ENCODE measurements at places on chromosomes 16 and 17.
A peak's percentile ranks its signal among the peaks of the same experiment; 100 is the strongest.

DNA sequence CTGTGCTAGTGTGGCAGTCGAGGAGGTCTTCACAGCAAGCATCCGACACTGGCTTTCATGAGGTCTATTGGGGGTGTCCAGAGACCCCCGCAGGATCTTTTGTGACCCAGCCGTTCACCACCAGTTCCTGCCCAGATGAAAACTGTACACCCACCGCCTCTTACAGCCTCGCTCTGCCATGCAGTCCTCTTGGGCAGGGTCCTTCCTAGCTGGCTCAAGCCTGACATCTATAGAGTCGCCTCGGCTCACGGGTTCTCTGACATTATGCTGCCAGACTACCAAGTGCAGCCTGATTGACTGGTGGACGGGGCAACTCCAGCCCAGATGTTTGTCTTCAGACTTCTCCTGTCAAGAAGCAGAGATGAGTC, 14.6 kb upstream of the CLEC10A start:
- no peak for DNase-seq

DNA sequence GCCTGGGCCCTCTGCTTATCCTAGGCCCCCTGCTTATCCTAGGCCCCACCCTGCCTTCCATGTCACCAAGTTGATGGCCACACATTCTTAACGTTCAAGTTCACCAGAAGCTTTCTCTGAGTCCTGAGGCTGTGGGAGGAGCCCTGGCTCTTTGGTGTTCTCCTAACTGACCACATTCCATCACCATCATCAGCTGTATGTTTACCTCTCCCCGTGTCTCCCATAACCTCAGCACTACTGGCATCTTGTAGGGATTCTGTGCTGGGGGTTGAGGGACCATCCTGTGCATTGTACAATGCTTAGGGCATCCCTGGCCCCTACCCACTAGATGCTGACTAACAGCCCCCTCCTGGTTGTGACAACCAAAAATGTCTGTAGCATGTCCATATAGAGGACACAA, 99.3 kb downstream of the NDE1 start:
- DNase-seq = no peak

DNA sequence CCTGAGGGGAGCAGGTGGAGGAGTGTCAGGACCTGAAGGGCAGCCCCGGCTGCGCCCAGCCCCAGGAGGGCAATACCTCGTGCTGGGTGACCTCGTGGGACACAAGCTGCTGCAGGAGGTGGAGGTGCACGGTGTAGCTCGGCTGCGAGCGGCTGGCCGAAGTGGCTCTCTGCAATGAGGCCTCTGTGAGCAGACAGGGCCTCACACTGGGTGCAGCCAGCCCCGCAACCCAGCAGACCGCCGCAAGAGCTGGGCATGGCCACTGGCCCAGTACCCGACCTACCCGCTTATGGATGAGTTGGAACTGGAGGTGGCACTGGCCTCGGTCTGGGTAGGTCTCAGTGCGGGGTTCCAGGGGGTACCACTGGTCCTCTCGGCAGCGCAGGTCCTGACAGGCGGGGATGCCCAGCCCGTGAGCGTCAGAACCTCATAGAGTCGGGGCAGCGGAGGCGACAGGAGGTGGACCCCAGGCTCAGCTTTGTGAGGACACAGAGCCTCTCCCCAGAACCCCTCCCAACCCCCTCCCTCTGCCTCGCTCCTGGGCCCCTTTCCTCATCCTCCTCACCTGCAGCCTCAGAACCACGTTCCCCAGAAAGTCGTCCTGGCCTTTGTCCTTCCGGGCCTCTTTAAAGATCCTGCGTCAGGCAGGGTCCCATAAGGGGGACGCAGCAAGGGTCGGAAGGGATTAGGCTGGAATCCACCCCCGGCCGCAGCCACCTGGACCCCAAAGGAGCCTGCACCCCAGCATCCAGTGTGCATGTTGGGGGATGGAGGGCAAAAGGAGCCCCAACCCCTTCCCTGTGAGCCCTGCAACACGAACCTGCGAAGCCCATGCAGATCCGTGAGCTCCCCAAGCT, 4.0 kb downstream of the UNC13D start:
- no peak for DNase-seq

DNA sequence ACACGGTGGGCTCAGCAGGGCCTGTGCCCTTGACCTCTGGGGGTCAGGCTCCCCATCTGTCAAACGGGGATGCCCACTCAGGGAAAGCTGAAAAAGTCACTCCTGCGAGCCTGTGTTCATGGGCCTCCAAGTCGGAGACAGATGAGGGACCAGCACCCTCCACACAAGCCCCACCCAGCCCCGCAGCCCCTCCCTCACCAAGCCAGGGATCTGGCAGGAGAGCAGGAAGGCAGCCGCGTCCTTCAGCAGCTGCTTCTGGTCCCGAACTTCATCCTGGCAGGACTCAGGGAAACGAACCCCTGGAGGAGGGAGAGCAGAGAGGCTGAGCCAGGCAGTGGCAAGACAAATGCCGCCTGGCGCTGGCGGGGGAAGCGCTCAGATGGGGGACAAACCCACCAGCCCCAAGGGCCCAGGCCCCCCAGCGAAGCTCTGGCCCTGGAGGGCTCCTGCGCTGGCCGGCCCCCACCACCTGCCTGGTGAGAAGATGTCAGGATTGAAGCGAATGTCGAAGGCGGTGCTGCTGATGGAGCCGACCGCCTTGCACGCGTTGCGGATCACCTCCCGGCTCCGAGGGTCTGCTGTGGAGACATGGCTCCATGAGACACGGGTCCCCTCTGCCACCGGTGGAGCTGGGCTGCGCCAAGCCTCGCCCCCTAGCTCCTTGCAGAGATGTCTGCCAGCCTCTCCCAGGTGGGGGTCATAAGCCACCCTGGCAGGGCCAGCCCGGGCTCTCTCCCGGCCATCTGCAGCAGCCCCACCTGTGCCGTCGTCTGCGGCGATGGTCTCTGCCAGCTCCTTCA, 15.4 kb downstream of the CLUH start:
- peak; percentile 1 for DNase-seq

DNA sequence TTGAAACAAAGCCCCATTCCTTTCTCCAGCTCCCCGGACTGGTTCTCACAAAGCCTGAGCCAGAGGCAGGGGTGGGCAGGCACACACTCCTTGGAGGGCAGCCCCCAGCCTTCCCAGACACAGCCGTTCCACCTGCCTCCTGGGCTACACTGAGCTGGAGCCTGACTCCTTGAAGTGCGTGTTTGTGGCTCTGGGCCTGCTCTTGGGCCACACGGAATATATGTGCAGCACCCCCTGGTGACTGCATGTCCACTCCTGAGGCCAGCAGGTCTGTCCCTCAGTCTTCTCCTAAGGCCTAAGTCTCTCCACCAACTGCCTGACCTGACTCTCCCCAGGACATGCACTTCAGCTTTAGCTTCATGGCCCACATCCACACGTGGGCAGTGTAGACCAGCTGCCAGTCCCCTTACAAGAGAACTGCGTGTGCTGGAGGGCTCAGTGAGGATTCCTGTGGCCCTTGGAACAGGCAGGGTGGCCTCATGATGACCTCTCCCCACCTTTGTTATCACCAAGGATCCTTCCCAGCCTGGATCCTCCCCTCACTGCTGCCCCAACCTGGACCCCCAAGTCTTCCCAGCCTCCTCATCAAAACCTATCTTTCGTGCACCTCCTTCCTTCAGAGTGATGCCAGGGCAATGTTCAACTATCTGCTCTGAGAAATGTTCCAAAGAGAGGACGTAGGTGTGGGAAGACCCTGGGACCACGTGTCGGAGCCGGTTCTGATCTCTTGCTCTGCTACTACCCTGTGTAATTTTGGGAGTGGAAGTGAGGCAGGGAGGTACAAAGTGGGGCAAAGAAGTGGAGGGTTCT, 12.4 kb upstream of the SLC6A2 start:
- DNase-seq = no peak

- DNase-seq = no peak
These were observed 3.1 kb upstream of the BAIAP2 start for GRCh38 chr17:81031566-81032550.

- no peak for DNase-seq
These were observed 43.3 kb downstream of the PARN start for GRCh38 chr16:14586637-14587305.

All from activated naive CD8-positive, alpha-beta T cell treated with anti-CD3 and anti-CD28 coated beads, Interleukin-2, amount 50 U/mL, for 24 hours (primary cell).